ENCODE measurements at places on chromosomes 16 and 17.
A peak's percentile ranks its signal among the peaks of the same experiment; 100 is the strongest.

DNA sequence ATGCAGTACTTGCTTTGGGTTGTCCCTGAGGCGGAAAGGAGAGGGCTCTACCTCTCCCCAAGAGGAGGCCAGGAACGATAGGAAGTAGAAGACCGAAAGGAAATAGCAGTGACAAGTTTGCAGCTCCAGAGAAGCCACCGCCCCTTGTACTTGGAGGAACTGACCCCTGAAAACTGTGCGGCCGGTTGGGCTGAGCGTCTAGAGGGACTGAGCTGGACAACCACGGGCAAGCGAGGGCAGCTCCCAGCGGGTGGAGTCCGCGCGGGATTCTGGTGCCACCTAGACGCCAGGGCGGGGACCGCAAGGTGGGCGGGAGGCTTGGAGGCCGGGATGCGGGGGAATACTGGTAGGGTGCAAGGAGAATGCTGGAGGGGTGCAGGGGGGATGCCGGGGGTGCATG, 1.3 kb upstream of the SLC6A4 start:
- no peak for DNase-seq

- DNase-seq, result no peak
These were observed 174.2 kb downstream of the PRKCB start for GRCh38 chr16:24009955-24010354.

DNA sequence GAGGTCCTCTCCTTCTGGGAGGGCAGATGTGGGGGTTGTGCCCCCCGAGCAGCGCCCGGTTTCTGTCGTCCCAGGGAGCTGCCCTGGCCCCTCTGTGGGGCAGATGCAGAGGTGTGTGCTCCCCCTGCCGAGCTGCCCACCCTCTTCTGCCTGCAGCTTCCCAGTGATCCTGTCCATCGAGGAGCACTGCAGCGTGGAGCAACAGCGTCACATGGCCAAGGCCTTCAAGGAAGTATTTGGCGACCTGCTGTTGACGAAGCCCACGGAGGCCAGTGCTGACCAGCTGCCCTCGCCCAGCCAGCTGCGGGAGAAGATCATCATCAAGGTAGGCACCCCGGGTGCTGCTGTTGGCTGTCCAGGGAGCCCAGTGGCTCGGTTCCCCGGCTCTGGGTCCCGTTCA, 110.8 kb downstream of the SDR42E1 start:
- no peak for DNase-seq

- DNase-seq, result no peak
These were observed 40.8 kb upstream of the CMIP start for GRCh38 chr16:81403601-81404391.

DNA sequence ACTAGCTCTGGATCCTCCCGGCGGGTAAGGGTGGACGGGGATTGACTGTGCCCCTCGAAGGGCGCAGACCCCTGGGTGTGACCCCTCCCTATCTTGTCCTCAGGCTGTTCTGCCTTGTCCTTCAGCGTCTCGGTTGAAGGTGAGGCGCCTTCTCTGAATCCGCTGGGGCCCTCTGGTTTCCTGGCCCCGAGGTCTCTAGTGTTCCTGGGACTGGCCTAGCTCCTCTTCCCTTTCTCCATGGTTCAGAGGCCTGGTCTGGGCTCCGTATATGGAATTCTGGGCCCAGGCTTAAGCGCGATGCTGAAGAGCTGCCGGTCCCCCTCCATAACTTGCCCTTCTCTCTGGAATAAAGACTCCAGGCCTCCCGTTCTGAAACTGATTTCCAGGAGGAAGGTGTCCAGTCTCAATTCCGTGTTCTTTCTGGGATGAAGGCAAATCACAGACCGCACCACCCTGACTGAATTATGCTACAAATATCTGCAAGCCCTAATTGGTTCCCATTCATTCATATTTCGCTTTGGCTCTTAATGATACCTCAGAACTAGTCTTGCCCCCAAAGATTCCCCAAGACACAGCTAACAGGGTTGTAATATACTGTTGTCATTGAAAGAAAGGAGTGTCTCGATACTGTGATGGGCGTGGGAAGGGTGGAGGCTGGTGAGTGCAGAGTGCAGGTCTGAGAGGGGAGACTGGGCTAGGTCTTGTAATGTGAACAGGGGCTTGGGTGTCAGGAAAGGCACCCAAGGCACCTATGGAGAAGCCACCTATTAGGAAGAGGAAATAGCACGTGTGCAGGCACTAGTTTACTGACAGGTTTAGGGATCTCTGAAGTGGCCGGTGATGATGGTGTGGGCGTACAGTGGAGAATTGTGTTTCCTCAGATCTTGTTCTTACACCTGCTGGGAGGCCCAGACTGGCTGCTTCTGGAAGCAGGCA, 851 bp downstream of the EDC4 start:
- no peak for DNase-seq

- DNase-seq, result no peak
These were observed 129.9 kb downstream of the RAP1GAP2 start for GRCh38 chr17:2926019-2926650.

DNA sequence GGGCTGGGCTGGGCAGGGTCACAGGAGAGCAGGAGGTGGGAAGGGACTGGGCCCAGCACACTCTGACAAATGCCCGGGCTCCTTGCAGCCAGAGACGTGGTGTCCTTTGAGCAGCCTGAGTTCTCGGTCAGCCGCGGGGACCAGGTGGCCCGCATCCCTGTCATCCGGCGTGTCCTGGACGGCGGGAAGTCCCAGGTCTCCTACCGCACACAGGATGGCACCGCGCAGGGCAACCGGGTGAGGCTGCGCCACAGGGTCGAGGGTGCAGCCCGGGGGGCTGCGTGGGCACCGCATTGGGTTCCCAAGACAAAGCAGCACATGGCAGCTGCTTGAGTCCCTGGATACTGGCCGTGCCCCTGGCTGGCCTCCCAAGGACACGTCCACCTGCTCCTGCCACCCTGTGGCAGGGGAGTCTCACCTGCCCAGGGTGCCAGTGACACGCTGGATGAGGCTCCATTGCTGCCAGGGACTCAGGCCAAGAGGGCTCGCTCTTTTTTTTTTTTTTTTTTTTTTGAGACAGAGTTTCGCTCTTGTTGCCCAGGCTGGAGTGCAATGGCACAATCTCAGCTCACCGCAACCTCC, 21.3 kb downstream of the GALK1 start:
- no peak for DNase-seq

DNA sequence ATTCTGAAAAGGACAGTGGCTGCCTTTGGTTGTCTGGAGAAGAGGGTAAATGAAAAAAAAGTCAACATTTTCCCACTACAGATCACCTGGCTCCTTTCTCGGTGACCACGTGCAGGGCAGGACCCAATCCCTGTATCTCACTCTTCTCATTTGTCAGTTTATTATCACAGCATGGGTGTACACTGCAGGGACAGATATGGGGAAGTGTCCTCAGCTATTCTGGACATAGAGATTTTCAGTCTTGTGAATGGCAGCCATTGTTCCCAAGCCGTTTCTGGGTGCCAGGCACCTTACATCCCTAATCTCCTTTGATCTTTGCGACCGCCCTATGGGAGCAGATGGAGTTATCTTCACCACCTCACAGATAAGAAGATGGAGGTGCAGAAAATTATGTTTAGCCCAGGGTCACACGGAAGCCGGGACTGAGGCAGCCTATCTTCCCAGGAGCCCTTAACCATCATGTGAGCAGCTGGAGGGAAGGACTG, 7.2 kb downstream of the ADORA2B start:
- no peak for DNase-seq

DNA sequence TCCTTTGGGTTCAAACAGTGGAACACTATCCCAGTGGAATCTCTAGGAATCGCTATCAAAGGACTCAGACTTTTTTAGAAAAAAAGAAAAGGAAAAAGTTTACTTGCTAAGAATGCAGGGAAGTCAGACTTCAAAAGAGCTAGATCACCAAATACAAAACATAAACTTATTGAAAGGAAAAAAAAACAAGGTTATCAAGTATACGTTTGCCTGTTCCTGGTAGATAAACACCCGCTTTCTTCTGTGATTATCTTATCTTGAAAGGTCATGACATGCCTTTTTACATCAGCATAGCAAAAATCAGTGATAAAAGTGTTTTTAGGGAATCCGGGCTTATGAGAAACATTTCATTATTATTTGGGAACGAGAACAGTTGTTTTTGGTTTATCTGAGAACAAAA, 129.3 kb upstream of the TMEM97 start:
- DNase-seq, result no peak

DNA sequence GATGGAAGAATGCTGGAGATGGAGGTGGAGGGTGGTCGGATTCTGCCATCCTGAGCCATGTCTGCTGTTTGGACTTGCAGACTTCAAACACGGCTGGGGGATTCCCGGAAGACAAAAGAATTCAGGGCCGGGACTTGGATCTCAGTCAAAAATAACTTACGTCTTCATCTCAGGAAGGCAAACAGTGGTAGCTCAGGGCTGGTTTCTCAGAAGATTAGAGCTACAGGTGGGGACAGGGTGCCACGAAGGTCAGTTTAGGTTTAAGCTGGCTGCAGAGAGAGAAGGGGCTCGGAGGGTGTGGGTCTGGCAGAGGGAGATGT, 4.3 kb upstream of the RHBDL3 start:
- no peak for DNase-seq

DNA sequence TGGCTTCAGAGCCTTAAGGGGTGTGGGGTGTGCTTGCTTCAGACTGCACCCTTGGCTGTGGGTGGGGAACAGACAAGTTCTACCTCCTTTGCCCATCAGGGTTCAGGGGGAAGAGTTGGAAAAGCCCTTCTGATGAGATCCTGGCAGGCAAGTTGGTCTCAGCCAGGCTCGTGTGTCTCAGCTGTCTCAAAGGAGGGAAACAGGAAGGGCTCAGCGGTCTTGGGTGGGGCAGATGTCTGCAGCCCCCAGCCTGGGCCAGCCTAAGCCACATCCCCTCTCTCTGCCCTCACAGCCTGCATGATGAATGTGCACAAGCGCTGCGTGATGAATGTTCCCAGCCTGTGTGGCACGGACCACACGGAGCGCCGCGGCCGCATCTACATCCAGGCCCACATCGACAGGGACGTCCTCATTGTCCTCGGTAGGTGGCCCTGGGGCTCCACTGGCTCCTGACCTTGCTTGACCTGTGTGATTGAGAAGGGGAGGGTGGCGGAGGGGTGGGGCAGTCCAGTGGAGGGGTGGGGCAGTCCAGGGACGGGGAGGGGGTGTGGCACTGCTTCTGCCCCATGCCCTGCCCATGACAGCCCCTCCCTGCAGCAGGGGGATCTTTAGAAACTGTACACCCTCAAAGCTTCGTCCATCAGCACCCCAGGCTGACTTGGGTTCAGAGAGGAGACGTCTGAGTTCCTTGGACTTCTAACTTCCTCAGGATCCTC, 199.5 kb downstream of the PRKCB start:
- no peak for DNase-seq

- DNase-seq, result no peak
These were observed 8.3 kb downstream of the SLC7A6 start for GRCh38 chr16:68272507-68273209.

DNA sequence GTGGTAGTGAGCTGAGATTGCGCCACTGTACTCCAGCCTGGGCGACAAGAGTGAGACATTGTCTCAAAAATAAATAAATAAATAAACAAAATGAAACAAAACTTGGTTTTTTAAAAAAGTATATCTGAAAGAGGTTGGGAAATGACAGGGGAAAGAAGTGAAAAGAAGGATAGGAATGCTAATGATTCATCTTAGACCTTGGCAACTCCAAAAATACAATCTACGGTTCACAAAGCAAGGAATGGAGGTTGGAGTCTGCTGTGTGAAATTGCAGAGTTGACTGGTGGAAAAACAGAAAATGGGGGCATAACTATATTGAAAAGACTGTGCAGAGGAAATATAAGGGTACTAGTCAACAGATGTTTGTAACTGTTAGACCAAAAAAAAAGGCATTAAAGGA, 40.0 kb upstream of the CD300E start:
- no peak for DNase-seq

DNA sequence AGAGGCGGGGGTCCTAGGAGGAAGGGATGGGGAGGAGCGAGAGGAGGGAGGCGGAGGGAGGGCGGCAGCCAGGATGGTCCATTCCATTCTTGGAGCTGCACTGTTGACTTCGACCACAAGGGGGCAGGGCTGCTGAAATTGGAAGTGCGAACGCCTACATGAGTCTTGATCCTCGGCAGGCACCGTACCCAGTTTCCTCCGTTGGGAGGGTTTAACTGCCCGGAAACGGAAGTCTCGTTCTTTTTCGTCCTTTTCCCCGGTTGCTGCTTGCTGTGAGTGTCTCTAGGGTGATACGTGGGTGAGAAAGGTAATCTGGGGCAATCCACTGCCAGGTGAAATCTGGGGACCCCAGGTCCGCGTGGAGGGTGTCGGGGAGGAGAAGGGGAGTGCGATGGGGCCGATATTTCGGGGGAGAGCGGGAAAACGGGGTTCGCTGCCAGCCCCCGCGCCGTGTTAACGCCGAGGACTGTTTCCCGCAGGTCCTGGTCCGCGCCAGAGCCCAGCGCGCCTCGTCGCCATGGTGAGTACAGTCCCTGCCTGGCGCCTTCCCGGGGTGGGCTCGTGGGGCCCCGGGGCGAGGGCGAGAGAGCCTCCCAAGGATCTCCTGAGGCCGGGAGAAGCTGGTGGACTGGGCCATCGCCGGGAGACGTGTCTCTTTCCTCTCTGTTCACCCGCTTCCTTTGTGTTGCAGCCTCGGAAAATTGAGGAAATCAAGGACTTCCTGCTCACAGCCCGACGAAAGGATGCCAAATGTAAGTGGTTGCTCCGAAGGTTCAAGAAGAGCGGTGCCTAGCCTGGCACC, at the start of gene RPL38:
Gene RPL38 (plus strand): TSS at position 240 of the 802 bp plus-strand sequence. CDS start 278 bp downstream, at position 518.
- DNase-seq, result peak; percentile 94

- DNase-seq, result peak; percentile 48
These were observed 52.8 kb downstream of the SDK2 start for GRCh38 chr17:73591296-73592078.

Data from NCI-H1436 treated with DMSO at 0.1 percent for 48 hours (cell line).